ENCODE measurements at places on chromosomes 7 and 10.
A peak's percentile ranks its signal among the peaks of the same experiment; 100 is the strongest.

- DNase-seq, result no peak
These were observed 48.6 kb upstream of the KIF5B start for GRCh38 chr10:32104622-32105509.

GRCh38 chr7:137454767-137455166, 111.2 kb upstream of the PTN start:
- DNase-seq, result no peak

GRCh38 chr7:106111655-106112117, 426 bp downstream of the SYPL1 start:
- peak; percentile 60 for DNase-seq

GRCh38 chr7:103524042-103524907, 78.3 kb upstream of the SLC26A5 start:
- DNase-seq, result no peak

DNA sequence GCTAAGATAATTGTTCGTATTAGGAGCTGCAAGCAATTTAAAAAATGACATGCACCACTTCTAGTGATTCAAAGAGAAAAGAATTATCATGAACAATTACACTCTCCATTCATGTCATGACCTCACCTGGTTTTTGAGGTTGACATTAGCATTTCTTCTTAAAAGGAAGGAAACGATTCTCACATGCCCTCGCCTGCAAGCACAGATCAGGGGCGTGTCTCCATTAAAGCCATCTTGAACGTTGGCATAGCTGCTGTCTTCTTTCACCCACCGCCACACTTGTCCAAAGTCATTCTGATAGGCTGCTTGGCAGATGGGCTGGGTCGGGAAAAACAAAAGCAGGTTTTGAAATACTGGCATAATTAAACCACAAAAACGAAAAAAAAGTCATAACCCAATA, 19.9 kb downstream of the ANKRD22 start:
- no peak for DNase-seq

DNA sequence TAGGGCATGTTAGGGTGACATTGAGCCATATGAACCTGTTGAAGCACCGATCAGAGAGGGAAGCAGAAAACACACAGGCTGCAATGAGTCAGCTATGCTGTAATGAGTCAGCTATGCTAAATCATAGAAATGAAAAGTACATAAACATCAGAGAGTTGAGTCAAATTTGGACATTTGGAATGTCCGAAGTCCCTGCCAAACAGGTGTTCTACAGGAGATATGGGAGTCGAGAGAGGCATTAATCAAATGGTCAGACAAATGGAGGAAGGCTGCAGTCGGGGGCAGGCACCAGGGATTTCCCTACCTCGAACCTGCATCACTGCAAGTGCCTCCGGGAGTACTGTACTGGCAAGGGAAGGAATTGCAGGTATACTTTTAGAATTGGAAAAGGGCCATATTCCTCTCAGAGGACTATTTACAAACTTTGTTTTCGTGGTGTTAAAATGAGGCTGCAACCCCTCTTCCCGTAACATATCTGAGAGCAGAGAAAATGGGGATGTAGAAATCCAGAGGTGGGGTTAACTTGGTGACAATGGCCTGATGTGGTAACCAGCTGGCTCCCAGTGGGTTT, 8.8 kb upstream of the ZC3HAV1 start:
- DNase-seq, result no peak

DNA sequence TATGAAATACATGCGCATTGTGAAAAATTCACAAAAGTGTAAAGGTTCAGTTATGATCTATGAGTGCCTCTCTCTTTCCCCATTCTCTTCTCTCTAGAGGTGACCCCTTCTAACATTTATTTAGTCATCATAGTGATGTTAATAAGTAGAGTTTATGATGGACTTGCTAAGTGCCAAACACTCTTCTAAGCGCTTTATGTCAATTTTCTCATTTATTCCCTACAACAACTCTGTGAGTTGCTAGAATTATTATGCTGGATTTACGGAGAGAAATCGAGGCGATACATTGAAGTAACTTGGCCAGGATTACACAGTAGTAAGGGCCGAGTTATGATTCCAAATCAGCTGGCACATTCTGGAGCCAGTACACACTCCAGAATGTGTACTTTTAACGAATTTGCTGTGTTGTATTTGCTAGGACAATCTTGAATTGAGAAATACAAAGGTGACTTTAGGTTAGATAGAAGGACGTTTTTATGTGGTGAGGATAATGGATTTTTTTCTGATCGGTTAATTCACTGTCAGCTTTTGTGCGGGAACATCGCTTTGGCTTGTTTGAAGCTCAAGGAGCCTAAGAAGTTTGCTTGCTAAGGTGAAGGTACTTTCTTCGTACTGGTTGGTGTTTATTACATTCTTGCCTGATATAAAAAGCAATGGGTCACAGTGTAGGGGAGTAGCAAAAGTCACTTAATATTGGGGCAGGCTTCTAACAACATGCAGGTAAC, 1.4 kb downstream of the ATRNL1 start:
- DNase-seq, result no peak

DNA sequence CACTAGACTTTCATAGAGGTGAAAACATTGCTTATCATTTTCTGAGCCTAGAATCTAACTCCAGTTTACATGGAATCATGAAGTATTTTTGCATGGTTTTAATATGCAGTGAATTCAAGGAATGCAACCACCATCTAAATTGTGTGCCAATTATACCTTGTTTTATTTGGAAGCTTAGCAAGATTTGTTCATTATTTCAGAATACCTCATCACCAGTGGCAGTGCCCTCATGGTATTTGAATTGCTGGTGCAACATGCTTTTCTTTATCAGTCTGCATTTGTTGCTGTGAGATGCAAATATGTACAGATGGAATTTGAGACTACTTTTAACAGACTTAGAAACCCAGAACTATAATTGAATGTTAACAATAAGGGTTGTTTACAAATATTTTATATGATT, 18.7 kb upstream of the ZNF800 start:
- no peak for DNase-seq

GRCh38 chr7:120442838-120443237, 169.9 kb downstream of the KCND2 start:
- DNase-seq, result no peak

DNA sequence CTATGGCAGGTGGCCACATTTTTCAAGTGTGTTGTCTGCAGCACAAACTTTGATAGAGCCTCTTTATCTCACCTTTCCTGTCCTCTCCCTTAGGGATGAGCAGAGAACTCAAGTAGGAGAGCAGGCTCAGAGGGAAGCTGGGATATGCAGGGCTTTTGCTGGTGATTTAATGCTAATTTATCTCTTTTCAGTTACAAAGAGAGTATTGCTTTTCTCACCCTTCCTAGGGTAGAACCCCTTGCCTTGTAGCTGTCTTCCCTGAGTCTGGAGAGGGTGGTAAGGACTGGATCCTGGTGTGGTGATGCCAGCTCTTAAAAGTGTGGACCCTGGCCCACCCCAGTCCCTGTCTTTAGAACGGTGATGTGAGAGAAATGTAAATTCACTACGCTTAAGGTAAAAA, 1061.4 kb downstream of the TYW1 start:
- DNase-seq, result no peak

DNA sequence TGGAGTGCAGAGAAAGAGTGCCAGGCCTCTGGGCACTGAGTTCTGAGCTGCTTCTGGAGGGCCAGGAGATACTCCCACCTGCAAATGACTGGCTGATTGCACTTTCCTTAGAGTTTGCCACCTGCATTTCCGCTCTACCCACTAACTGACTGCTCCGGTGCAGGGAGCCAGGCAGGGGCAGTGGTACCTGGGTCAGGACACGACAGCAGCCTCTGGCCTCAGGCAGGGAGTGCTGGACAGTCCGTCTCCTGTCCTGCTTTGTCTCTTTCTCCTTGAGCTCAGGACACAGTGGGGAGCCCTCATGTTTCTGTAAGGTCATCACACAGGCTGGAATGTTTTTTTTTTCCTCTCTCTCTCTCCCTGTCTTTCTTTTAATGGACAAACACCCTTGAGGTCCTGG, 252.0 kb downstream of the DPP6 start:
- no peak for DNase-seq

GRCh38 chr7:31055471-31055870, 3.4 kb downstream of the ADCYAP1R1 start:
- DNase-seq, result no peak

DNA sequence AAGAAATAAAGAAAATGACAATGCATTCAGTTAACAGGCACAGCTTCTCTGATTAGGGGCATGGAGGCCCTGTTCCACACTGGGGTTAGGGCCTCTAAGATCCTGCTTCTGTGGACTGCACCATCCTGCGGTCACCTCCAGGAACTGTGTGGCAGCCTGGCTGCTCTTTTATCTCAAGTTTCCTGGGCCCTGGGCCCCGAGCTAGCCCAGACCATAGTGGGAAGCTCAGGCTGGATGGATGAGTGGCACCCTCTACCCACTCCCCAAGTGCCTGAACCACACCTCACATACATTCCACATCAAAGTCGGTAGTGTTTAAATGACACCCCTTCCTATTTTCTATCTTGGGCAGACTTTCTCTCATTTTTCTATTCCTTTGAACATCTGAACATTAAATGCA, 461.5 kb upstream of the MKI67 start:
- DNase-seq, result no peak

GRCh38 chr10:70562036-70562755, 40.3 kb downstream of the PRF1 start:
- DNase-seq, result no peak

GRCh38 chr7:129801882-129802281, 150.9 kb downstream of the UBE2H start:
- no peak for DNase-seq

DNA sequence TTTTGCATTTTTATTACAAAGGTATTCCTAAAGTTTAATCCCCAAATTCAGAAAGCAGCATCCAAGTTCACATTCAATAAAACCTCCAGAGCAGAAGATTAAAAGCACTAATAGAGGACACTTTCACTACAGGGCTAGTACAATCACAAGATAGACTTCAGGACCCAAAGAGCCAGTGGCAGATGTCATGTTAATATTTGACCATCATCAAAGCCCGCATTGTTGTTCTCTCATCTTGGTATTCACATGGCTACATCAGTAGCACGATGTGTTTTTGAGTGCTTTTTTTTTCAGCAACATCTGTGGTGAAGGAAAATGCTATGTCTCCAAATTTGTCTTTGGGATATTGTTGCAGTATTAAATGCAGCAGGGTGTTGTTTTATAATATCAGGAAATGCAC, 134.3 kb downstream of the ARL4A start:
- DNase-seq, result no peak

- no peak for DNase-seq
These were observed 47.7 kb downstream of the PAX2 start for GRCh38 chr10:100793055-100793454.

- no peak for DNase-seq
These were observed 103.8 kb upstream of the CCNY start for GRCh38 chr10:35232527-35232926.

DNA sequence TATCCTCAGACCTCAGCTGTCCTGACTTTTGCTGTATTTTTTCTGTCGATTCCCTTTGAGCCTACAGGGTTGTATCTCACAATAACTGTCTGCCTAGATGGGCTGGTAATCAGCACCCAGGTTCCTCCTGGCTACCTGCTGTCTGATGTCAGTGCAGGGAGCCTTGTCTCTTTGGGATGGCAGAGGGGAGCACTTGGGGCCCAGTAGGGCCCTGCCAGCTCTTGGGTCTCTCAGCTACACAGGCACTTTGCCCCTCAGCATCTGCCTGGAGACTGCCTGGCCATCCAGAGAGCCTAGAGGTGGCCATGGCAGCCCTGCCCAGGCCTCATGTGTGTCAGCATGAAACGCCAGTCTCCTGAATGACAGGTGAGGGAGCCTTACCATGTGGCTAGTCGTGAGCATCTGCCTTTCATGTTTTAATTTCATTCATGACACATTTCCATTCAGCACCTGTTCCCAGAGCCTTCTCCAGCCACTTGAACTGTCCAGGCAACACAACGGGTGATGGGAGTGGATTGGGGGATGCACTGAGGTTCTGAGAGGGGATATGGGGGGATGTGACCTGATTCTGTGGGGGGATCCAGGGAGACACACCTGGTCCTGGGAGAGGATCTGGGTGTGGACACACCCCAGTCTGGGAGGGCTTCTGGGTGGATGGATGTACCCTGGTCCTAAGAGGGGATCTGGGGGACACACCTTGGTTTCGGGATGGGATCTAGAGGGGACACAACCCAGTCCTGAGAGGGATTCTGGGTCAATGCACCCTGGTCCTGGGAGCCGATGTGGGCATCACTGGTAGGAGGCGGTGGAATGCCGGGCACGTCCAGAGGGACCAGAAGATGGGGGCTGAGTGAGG, 21.9 kb downstream of the ADCY1 start:
- DNase-seq, result no peak

- no peak for DNase-seq
These were observed 146.8 kb downstream of the HIBADH start for GRCh38 chr7:27515933-27516332.

GRCh38 chr10:74824184-74824899, 2.1 kb upstream of the KAT6B start:
- peak; percentile 2 for DNase-seq

DNA sequence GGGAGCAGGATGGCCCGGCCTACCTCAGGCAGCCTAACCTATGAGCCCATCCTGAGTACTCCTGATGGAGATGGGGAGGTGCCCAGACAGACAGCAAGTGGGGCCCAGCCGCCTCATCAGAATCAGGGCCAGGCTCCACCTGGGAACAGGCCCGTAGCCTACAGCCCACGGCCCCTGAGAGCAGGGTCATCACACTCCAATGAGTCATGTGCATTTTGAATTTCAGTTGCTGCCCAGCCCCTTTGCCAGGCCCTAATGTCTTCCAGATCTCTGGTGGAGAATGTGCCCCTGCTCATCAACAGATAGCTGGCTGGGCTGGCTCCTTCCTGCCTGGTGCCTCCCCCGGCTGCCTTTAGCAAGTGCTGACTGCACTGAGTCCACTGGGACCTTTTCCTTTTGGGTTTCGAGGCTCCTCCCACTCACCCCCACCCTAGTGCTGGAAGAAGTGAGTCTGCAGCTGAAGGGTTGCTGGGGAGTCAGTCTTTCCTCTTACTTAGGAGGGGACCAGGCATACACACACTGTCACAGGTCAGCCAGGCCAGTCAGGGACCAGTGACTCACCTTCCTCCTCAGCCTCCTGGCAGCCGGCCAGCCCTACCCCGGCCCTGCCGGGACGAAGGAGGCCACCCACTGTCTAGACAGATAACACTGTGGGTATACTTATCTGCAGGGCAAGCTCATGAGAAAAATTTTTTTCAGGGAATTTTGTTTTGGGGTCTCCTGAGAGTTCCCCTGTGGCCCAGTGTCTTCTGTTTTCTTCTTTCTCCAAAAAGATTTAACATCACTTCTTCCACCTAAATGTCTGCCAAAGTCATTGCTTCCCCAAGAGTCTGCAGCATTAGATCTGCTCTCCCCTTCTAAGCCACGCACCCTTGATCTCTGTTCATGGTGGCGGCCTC, 9.1 kb upstream of the ASIC3 start:
- peak; percentile 62 for DNase-seq

DNA sequence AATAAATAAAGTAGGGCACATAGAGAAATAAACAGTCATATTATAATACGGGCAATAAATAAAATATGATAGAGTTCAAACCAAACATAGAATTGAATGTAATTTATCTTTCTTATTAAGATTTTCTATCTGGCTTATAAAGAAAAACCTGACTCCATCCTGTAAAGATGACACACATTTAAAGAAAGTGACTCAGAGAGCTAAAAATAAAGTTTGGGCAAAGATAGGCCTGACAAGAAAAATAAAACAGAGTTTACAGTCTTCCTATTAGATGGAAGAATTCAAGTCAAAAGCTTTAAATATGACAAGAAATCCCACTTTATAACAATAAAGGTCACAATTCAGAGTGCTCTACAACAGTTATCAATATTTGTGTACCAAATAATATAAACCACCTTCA, 580.6 kb downstream of the PHTF2 start:
- no peak for DNase-seq
